ENCODE measurements at places on chromosomes 12 and 14.

DNA sequence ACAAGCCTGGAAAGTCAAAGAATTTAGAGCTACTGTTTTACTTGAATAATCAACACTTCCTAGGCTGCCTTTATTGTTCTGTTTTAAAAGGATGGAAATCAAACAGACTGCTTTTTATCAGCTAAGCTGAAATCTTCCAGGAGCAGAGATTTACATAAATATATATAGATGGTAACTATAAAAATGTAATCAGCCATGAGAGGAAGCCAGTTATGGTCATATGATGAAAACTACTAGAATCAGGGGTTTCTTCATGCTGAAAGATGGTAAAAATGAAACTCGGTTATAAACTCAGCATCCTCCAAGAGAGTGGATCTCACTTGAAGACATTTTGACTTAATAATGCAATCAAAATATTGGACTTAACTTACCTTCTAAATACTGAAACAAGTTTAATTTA lies 413.0 kb downstream of the GXYLT1 start:
- no peak for DNase-seq

GRCh38 chr12:99647453-99647852 lies at the start of gene GARIN6:
TSS of gene GARIN6 (plus strand) at chr12:99647753. CDS start at chr12:99648175, 422 bp downstream.
- no peak for DNase-seq

GRCh38 chr12:1716911-1717310 lies 26.0 kb downstream of the ADIPOR2 start:
- DNase-seq: no peak

- peak; percentile 66 for DNase-seq
These were observed at the start of gene NCOR2 for GRCh38 chr12:124566997-124567672. TSS of gene NCOR2 (minus strand) at chr12:124567612. CDS start at chr12:124495251, 72,361 bp downstream.

GRCh38 chr12:106760184-106760531 lies 14.3 kb upstream of the RIC8B start:
- DNase-seq: peak; percentile 37

DNA sequence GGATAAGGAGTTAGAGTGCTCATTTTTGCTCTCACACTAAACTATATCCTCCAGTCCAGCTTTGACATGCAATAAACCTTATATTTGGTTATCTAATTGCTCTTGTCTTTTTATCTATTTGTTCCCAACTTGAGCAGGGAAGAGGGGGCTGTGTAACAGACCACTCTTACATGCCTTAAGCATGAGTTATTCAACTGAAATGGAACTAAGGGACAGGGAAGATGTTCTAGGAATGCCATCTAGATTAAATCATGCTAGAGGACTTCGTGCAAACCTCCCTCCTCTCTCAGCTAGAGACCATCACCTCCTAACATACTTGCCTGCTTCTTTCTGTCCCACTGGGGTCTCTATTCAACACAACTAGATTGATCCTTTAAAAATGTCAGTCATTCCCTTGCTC lies 20.6 kb downstream of the SPX start:
- DNase-seq: no peak

GRCh38 chr14:103384450-103385151 lies 614 bp upstream of the MARK3 start:
- DNase-seq: no peak

- peak; percentile 90 for DNase-seq
These were observed 2.9 kb upstream of the BIN2 start for GRCh38 chr12:51326698-51327439.

GRCh38 chr12:55877824-55878223 lies 35.1 kb upstream of the MMP19 start:
- no peak for DNase-seq

DNA sequence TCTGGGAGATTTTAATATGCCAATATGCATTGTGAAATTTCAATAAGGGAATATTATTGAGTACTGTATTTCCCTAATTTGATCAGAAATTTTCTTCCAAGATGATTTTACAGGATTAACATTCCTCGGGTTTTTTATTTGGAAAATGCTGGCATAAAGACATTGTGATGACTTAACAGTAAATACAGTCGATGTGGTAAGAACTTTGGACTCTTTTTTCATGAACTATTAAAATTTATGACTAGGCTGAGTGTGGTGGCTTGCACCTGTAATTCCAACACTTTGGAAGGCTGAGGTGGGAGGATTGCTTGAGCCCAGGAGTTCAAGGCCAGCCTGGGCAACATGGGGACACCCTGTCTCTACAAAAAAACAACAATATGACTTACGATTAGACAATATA lies 197.1 kb upstream of the RASSF8 start:
- DNase-seq: no peak

- DNase-seq: no peak
These were observed 1.1 kb upstream of the TUBA1A start for GRCh38 chr12:49189731-49190716.

DNA sequence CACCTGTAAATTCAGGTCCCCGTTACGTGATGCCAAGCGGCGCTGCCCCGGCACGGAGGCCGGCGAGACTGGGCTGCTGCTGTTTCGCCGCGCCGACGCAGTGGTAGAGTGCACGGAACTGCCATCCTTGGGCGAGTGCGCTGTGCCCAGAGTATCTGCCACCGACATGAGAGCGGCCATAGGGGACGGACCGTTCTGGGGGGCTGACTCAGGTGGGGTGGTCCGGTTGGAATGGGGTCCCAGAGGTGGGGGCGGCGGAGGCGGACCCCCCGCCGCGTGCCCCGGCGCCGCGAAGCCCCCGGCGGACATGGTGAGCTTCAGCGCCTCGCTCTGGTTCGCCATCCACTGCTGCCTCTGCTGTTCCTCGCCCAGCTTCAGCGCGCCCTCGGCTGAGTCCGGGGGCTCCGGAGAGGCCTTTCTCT lies 2.8 kb downstream of the IRF2BPL start:
- no peak for DNase-seq

- DNase-seq: peak; percentile 96
These were observed 23.1 kb downstream of the LLPH start for GRCh38 chr12:66107451-66107915.

GRCh38 chr14:81245771-81246170 lies 25.0 kb upstream of the GTF2A1 start:
- no peak for DNase-seq

GRCh38 chr14:53491256-53491883 lies 338.2 kb upstream of the DDHD1 start:
- no peak for DNase-seq

- DNase-seq: no peak
These were observed 28.3 kb downstream of the PUS7L start for GRCh38 chr12:43730283-43730682.

- no peak for DNase-seq
These were observed 6.9 kb upstream of the TCL1B start for GRCh38 chr14:95679148-95679815.

GRCh38 chr12:66627270-66627987 lies 51.4 kb downstream of the GRIP1 start:
- no peak for DNase-seq

DNA sequence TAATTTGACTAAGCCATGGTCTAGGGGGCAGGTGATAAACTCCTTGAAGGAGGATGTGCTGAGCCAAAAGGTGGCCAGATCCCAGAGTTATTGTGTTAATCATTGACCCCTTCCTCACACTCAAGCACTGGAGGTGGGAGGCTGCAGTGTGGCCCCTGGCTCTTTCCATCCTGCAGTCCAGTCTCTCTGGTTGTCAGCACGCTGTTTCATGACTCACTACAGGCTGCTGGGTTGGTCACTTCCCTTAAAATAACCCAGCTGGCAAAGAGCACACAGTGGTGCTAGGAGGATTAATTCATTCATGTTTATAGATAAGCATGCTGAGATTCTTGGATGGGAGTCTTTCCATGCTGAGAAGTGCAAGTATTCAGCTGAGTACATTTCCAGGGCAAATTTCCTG lies 228.9 kb downstream of the ANO2 start:
- no peak for DNase-seq

DNA sequence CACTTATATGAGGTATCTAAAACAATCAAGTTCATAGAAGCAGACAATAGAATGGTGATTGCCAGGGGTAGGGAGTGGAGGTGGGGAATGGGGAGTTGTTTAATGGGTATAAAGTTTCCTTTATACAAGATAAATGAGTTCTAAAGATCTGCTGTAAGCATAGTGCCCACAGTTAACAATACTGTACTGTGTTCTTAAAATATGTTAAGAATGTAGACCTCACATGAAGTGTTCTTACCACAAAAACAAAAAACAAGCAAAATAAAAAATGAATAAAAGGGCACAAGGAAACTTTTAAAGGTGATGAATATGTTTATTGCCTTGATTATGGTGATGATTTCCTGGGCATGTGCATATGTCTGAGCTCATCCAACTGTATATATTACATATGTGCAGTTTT lies 211.8 kb downstream of the MSRB3 start:
- DNase-seq: no peak

DNA sequence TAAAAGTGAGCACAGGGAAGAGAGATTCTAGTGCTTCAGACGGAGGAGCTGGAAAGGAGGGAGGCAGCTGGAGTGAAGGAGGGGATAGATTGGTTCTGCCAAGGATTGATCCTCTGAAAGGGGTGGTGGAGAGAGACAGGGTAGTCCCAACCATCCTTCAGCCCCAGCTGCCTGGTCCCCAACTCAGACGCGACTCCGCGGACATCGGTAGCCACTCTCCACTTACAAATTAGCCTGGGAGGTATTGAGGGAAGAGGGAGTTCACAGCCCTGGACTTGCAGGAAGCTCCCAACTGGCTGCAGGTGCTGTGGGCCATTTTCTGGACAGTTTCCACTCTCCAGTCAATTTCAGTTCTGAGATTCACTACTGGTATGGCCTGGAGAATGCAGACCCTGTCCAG lies 1.2 kb downstream of the PLEKHD1 start:
- DNase-seq: no peak

GRCh38 chr14:89614009-89614691 lies 197.1 kb upstream of the FOXN3 start:
- no peak for DNase-seq

DNA sequence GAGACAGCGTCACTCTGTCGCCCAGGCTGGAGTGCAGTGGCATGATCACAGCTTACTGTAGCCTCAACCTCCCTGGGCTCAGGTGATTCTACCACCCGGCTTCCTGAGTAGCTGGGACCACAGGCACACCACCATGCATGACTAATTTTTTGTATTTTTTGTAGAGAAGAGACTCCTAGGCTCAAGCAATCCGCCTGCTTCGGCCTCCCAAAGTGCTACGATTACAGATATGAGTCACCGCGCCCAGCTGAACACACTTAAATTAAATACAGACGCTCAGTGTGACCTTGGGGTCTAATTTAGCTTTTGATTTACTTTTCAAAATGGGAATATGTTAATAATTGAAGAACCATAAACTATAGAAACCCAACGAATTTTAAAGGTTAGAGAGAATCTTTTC lies 77.2 kb downstream of the C2CD5 start:
- no peak for DNase-seq

GRCh38 chr12:4191642-4192041 lies 81.9 kb upstream of the CCND2 start:
- DNase-seq: no peak

- no peak for DNase-seq
These were observed 60.8 kb downstream of the CD163L1 start for GRCh38 chr12:7383157-7383556.

Measured in suppressor macrophage (primary cell).